ENCODE measurements at places on chromosomes 7 and 10. TPM values are rescaled to one million over a fixed set of nuclear protein-coding genes. Genes with fewer than 3 reads are reported as not detected.

Gene MRPL43
- 47.4 TPM for total RNA-seq

Gene DPYSL4
- 6.4 TPM for total RNA-seq

Gene PON1
- not detected for total RNA-seq

Gene AGR3
- total RNA-seq: not detected

All from activated naive CD4-positive, alpha-beta T cell treated with anti-CD3 and anti-CD28 coated beads, Interleukin-2, amount 10 ng/mL, durations not matched to agents 5 hours and 36 hours (primary cell).